ENCODE measurements at places on chromosomes 1 and 21. TPM values are rescaled to one million over a fixed set of nuclear protein-coding genes. Genes with fewer than 3 reads are reported as not detected.

DNA sequence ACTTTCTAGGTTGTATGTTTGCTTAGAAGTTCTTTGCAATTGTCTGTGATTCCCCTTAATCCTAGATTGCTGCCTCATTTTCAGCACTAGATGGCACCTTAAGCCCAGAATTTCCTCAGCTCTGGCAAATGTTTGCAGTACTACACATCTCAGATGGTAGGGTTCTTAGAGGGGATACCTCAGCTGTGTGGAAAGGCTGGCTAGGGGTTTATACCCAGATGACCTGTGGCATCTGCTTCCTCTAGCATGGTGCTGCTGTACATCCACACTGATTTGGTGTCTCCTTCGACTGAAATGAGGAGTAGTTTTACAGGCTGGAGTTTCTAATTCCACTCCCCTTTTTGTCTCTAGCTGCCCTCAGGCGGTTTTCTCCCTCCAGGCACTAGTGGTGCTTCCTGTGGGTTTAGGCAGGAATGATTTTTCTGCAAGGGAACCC lies 23.5 kb downstream of the ASB17 start:
- peak; percentile 38 for DNase-seq

- no peak for DNase-seq
Observed at GRCh38 chr1:204178487-204179281, 12.5 kb upstream of the REN start.

DNA sequence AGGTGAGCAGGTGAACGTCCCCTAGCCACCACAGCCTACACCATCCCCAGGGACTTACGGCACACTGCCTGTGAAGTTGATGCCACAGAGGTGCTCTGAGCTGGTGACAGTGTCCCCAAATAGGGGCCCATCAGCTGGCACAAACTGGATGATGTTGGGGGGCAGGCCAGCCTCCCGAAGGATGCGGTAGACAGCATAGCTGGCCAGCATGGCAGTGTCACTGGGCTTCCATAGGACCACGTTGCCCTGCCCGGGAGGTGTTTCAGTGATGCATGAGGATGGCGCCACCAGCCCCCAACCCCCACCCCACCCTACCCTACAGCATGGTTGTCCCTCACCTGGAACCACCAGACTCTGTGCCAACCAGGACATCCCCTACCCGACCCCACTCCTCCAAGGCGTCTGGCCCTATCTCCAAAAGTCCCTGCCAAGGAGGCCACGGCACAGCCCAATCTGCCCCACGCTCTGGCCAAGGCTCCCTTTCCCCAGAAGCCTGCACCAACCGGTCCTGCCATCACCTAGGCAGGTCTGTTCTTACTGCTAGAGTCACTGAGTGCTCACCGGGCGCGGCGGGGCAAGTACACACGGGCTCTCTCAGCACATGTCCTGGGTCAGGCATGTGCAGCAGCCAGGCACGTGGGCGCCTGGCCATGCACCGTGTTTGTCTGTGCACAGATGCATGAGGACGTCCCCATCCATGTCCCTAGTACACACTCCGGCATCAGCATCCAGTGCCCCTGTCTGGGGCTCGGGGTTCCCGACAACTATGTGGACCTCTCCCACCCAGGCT lies 20.5 kb downstream of the ALDH4A1 start:
- no peak for DNase-seq

- DNase-seq, result no peak
Observed at GRCh38 chr1:62159940-62160348, 34.7 kb upstream of the L1TD1 start.

DNA sequence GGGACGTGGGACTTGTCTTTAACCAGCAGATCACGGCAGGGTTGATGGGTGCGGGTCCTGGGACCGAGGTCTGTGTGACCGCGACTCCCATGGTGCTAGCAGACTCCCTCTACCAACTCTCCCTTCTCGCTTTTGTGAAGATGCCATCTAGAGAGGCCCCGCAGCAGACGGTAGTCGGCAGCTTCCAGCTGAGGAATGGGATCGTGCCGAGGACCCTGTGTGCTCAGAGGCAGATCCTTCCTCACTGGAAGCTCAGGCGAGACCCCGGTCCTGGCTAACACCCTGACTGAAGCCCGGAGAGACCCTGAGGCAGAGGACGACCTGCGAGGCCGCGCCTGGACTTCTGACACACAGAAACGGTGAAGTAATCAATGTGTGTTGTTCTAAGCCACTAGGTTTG lies 12.5 kb upstream of the SPATC1L start:
- no peak for DNase-seq

DNA sequence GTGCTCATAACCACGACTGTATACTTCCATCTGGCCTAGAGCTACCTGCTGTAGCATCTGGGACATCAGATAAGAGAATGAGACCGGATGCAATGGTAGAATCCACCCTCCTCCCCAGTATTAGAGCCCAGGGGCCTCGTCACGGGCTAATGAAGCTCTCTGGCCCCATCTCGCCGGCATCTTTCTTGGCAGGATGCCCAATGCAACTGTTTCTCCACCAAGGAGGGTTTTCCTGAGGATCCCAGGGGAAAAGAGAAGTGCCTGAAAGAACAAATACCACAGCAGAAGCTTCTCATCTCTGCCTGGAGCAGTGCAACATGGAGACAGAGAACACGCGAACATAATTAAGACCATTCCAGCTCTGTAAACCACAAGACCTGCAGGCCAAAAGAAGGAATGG lies 80.0 kb downstream of the VWA5B1 start:
- DNase-seq, result no peak

DNA sequence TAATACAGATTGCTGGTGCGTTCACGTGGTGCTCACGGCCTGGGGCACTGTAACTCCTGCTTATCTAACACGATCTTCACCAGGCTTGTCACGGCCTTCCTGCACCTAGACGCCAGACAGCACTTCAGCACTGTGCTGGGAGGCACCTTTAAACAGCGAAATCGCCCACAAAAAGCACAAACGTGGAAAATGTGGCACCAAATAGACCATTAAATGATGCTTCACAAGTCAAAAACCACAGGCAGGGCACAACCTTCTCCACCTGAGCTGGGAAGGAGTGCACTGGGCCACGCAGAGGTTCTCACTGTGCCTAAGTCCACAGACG lies 20.0 kb downstream of the IBA57 start:
- no peak for DNase-seq

- DNase-seq, result no peak
Observed at GRCh38 chr1:59016390-59016789, 232.5 kb upstream of the JUN start.

GRCh38 chr1:243731974-243732625 lies 117.9 kb downstream of the AKT3 start:
- DNase-seq, result no peak

GRCh38 chr1:216325336-216325735 lies 97.9 kb downstream of the USH2A start:
- no peak for DNase-seq

GRCh38 chr21:43937051-43937832 lies 72.2 kb downstream of the AGPAT3 start:
- DNase-seq, result no peak

DNA sequence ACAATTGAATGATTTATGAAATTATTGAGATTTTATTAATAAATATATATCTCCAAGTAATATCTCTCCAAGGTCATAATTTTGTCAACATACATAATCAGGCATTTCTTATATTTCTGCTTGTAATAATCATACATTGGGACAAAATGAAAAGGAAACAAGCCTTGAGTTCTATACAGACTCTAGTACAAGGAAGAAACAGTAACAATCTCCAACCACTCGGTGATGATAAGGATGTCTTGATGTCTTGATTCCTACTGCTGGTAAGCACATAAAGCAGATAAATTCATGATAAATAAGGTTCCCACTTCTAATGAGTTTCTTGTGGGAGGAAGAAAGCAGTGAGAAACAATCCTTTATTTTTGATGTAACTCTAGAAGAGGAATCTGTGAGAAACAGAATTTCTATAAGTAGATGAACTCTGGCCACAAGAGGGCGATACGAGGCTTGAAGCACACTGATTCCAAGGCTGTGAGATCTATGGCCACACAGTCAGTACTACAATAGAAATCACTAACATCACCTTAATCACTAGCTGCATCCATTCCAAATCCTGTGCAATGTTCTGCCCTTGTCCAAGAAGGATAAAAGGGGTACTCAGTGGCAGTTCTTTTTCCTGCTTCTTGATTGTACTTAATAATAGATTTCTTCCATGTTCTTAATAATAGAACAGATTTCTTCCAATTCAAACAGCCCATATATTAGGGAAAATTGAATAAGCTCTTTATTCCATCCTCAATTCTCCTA lies 41.4 kb upstream of the LRRC8B start:
- DNase-seq, result peak; percentile 74

- no peak for DNase-seq
Observed at GRCh38 chr1:11948822-11949458, 14.4 kb downstream of the PLOD1 start.

GRCh38 chr21:42552407-42553336 lies 39.0 kb downstream of the SLC37A1 start:
- no peak for DNase-seq

- no peak for DNase-seq
Observed at GRCh38 chr1:180532854-180533253, 25.9 kb upstream of the OVAAL start.

- no peak for DNase-seq
Observed at GRCh38 chr1:77582905-77583304, 99.6 kb downstream of the ZZZ3 start.

- no peak for DNase-seq
Observed at GRCh38 chr1:199041173-199041914, 402.5 kb downstream of the PTPRC start.

DNA sequence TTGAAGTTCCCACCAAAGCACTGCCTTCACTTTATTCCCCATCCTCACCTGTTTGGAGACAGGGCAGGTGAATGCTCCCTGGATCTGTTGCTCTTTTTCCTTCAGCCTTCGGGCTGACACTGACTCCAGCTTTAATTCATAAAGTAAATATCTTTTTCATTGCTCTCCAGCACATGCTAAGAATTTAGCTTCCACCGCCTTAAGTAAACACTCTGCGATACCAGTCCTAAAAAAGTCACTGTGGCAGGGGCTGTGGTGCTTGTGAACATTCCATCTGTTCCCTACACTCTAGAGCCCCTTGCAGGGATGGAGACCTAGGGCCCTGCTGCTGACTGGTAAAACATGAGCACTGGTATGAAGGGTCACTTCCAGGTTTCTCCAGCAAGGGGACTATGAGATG lies 896 bp upstream of the PLA2G2A start:
- DNase-seq, result no peak

GRCh38 chr1:200893411-200893901 lies 1.2 kb upstream of the INAVA start:
- DNase-seq, result no peak

- no peak for DNase-seq
Observed at GRCh38 chr1:41738475-41738874, 180.2 kb downstream of the HIVEP3 start.

DNA sequence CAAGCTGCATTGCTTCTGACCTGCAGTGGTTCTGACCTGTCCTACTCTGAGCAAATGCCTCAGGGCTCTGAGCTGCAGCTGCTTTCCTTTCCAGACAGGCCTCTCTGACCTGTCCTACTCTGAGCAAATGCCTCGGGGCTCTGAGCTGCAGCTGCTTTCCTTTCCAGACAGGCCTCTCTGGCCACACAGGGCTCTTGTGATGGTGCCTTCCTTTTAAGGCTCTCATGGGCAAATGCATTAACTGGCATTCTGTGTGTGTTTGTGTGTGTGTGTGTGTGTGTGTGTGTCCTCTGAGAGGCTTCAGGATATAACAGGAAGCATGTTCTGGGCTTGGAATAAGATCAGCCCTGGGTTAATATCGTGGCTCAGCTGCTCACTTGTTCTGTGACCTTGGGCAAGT lies 131.3 kb downstream of the NTPCR start:
- DNase-seq, result peak; percentile 13

Gene CHODL
- 0.46 TPM for total RNA-seq

Gene IRF6
- 21.3 TPM for total RNA-seq

Gene OPTC
- 0.36 TPM for total RNA-seq

Gene STYXL2
- 1.9 TPM for total RNA-seq

Gene PRRX1
- not detected for total RNA-seq

Gene HES2
- 0.10 TPM for total RNA-seq

Gene PDZK1IP1
- total RNA-seq, result not detected

Gene CD5L
- not detected for total RNA-seq

Gene CCDC185
- not detected for total RNA-seq

Gene PGD
- 196 TPM for total RNA-seq
